ENCODE measurements at places on chromosomes 16 and 17.

- peak; percentile 33 for DNase-seq
Measured at GRCh38 chr16:49855280-49855821, 561 bp downstream of the ZNF423 start.

DNA sequence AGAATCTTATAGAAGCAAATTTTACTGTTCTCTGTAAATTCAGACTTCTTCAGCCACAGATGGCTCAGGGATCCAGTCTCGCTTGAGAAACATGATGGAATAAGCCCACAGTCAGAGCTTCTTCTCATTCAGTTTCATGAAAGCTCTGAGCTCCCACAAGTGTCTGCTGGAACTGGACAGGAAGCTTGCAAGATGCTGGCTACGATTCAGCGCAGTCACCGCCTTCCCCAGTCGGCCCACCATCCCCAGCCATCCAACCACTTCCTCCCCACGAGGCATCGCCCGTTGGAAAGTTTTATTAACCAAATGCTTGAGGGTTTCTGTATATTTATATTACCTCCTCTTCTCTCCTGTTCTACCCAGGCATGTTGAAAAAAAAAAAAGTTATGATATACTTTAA, 171.7 kb downstream of the ZFHX3 start:
- peak; percentile 91 for DNase-seq

DNA sequence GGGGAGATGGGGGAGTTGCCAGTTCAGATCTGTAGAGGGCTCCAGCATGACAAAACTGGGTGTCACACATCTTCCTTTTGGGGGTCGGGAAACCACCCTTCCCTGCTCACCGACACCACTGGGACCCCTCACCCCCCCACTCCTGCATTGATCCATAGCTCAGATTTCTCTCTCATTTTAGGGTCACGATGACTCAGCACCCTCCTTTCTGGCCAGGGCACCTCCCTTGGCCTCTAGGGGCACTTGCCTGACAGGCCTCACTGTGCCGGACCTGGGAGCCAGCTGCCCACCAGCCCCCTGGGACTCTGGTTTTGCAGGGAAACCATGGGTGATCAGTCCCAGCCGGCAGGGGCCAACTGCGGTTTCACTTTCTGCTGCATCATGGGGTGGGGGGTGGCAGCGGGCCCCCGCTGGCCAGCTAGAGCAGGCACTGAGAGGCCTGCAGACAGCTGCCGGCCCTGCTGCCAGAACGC, 239.4 kb downstream of the MRTFB start:
- DNase-seq, result no peak

DNA sequence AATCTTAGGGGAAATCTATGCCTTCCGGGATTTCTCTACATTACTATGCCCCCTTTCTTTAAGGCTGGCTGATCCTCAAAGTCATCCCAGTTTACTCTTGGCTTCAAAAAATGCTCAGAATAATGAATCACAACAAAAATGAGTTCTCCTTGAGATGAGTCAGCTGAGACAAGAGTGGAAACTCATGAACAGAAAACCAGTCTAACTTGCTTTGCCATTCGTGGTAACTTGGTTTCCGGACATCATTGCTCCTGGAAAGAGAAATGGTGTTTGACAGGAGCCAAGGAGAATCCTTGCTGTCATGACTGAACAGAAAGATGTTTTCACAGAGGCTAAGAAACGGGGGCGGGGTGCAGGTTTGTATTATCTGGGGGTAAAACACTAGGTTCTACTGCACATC, 435.6 kb upstream of the DYNLRB2 start:
- DNase-seq, result no peak

GRCh38 chr17:8393470-8394231, 4.0 kb downstream of the RNF222 start:
- DNase-seq, result no peak

- DNase-seq, result no peak
Measured at GRCh38 chr16:49532873-49533272, 159.3 kb downstream of the C16orf78 start.

- no peak for DNase-seq
Measured at GRCh38 chr17:34435182-34435928, 72.3 kb upstream of the CCL1 start.

GRCh38 chr16:48022496-48022895, 133.3 kb downstream of the ABCC12 start:
- no peak for DNase-seq

GRCh38 chr16:54425681-54426552, 139.3 kb upstream of the IRX3 start:
- no peak for DNase-seq

DNA sequence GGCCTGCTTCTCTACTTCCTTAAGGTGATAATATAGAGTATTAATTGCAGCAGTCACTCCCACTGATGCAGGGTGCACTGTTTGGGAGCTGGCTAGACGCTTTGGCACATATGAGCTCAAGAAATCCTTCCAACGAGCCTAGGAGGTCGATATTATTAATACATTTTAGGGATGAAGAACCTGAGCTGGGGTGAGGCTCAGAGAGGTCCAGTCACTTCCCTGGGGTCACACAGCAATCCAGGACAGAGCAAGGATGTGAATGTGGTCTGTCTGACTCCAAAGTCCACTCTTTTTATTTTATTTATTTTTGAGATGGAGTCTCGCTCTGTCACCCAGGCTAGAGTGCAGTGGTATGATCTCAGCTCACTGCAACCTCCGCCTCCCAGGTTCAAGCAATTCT, 156.4 kb upstream of the CDC42EP4 start:
- DNase-seq, result no peak

- DNase-seq, result peak; percentile 66
Measured at GRCh38 chr17:35051183-35051578, 12.3 kb downstream of the RFFL start.

DNA sequence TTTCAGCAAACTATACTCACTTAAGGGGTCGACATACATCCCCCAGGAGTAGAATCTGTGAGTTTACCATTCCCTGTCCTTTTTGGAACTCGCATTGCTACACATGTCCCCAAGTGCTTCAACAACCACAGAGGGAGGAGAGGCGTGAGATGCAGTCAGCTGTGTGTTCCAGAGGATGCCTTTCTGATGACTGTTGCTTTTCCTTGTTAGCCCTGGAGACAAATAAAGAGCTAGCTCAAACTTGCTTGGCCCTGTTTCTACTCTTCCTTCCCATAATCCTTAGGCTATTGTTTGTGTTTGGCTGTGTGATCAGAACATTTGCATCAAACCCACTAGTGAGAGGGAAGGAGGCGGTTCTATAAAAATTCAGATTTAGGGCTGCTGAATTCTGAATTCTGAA, 264.0 kb downstream of the ENGASE start:
- no peak for DNase-seq

DNA sequence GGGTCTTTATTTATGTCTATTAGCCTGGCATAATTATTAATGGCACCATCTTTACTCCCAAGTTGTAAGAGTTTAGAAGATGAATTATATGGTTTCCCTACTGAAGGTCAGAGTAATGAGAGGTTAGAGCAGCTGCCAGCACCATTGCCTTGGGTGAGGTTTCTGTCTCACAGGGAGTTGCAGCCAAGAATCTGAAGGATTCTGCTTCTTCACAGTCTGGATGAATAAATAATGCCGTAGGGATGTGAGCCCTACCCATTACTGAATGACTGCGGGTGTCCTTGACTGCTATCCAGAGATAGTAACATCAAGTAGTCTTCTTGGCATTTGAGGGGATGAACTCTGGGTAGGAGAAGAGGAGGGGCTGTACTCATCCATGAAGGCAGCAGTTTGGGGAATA, 52.8 kb upstream of the SMIM36 start:
- DNase-seq, result no peak

DNA sequence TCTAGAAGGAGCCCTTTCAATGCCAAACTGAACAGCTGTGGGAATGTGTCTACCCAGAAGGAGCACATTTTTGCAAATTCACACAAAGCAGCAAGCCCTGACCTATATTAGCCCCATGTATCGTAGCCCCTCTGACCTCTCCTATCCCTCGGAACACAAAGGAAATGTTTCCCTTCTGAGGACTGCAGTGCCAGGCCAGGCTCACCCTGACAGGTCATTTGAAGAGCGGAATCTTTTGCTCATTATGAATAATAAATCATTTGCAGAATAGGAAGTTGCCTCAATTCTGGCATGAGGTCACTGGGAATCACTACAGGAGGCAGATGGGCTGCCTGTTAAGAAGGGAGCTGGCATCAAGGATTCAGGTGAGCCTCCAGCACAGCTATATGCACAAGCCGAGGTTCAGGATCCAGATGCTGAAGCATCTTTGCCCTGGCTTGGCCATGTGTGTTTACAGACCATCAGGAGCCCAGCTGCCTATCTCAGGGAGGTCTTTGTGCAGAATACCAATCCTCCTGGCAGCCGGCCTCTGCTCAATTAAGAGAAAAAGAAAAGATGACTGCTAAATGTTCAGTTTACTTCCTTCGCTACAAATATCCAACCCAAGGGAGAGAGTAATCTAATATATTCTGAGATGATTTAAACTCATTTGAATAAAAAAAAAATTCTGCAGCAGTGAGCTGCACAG, 119.4 kb downstream of the USP31 start:
- DNase-seq, result no peak

GRCh38 chr17:59431601-59432000, 100.1 kb downstream of the YPEL2 start:
- peak; percentile 61 for DNase-seq

DNA sequence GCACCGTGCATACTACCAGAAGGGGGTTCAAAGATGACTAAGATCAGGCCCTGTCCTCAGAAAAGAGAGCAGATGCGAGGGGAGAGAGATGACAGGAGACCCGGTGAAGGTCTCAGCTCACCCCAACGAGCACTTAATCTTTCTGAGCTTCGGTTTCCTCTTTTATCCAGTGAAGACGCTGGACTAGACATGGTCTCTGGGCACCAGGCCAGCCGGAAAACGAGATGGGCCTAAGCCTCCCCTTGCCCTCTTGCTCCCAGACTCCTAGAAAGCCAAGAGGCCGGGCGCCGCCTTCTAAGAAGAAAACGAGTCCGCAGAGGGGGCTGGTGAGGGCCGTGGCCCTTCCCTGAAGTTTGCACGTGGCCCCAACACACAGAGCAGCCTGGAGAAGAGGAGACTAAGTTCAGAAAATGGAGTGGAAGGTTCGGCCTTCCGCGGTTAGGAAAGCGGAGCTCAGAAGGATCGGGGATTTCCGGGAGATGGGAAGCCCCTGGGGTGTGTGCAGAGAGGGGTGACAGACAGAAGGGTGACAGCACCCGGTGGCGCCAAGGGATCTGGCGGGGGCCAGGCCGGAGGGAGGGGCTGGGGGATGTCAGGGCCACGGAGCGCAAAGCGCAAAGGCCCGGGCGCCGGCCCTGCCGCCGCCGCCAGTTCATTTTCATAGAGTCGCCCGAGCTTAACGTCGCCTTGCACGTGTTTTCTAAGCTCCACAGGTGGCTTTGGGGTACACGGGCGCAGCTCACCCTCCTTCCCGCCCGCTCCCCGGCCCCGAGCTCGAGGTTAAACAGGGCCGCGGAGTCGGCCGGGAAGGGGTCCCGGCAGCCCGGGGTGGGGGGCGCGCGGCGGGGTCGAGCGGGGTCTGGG, 42.1 kb upstream of the BHLHA9 start:
- peak; percentile 84 for DNase-seq

DNA sequence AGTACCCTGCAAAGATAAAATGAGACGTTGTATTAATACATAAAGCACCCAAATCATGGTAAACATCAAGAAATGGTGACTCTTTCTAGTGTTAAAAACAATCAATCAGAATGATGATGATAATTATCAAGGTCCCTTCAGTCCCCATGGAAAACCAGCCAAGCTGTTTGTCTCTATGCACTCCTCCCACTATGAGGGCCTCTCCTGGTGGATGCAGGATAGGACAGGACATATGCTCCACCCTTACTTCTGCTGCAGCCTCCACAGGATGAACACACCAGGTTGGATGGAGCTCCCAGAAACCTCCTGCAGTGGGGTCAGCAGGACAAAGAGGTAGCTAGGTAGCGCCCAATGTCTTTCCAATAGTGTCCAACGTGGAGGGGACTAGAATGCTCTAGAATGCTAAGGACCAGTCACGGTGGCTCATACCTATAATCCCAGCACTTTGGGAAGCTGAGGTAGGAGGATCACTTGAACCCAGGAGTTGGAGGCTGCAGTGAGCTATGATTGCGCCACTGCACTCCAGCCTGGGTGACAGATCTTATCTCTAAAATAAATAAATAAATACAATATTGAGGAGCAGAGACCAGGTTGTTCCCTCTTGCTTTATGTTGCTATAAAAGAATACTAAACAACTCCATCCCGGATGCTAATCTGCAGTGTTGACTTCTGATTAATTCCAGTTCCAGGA, 9.9 kb upstream of the KDM8 start:
- no peak for DNase-seq

DNA sequence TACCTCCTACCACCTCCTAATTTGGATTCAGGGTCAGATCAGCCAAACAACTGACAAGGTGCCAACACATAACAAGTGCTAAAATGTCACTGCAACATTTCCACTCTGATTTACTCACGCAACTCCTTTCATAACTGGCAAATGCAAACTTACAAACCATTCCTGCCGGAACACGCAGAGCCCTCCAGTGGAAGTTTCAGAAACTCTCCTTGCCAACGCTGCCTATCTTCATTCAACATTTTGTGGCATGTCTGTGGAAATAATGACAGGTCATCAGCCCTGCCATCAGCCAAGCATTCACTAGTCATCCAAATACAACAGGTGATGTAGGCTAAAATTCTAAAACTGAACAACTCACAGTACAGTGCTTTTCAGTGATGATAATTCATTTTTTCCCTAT, 37.7 kb upstream of the OR3A1 start:
- peak; percentile 2 for DNase-seq

GRCh38 chr16:70653406-70653805, 7.0 kb downstream of the IL34 start:
- no peak for DNase-seq

All from suppressor macrophage treated with lipopolysaccharide for 4 hours (primary cell).